ENCODE measurements at places on chromosomes 2 and 18. TPM values are rescaled to one million over a fixed set of nuclear protein-coding genes. Genes with fewer than 3 reads are reported as not detected.

- peak; percentile 79 for DNase-seq
Measured at GRCh38 chr2:28390241-28390745, 2.4 kb upstream of the FOSL2 start.

The RESP18 gene
- total RNA-seq = 0.82 TPM

DNA sequence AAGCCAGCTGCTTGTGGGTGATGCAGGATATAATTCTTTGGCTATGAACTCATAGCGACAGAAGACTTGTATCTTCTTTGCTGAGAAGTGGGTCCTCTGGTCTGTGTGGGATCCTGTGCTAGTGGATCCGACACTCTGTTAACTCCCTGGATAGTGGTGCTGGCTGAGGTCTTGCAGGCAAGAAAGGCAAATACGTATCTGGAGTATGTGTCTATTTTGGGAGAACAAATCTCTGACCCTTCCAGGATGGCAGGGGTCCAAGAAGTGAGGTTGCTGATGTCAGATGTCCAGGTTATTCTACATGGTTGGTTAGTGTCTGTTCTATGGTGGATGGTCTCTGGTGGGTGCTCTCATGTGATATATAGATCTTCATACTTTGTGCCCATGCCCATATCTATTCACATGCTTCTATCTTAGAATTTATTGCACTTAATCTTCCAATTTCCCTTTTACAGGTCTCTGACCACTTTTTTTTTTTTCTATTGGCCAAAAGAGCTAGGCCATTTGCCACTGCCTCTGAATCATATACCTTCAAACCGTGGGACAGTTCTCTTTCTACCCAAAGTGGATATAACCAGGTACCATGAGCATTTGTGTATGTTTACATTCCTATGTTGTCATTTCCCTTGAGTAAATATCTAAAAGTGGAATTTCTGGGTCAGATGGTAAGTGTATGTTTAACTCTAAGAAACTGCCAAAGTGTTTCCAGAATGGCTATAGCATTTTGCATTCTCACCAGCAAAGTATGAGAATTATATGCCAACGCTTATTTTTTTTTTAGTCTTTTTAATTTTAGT is 45.1 kb upstream of the RBMS1 start:
- DNase-seq = no peak

GRCh38 chr2:174153757-174154680 is 94.3 kb downstream of the OLA1 start:
- no peak for DNase-seq

The RPS27A gene
- total RNA-seq = 726 TPM

The UNC80 gene
- total RNA-seq = 9.4 TPM
